ENCODE measurements at places on chromosomes 16 and 17.

DNA sequence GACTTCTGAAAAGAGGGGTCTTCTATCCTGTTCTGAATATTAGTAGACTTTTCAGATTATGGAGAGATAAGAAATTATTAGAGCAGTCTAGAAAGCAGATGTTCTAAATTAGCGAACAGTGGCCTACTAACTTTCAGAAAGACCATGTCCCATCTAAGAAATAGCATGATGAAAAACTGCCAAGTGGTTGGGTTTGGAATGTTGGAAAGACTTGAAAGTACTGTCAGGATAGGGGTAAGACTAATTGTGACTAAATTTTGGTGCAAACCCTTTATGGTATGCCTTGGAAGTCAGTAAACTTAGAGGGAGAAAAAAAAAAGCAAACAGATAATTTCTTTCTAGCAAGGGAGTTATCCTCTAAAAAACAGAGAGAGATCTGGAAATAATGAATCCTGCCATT lies 41.1 kb downstream of the TANGO6 start:
- DNase-seq, result no peak

GRCh38 chr17:63406689-63407330 lies 39.3 kb downstream of the CYB561 start:
- no peak for DNase-seq

GRCh38 chr16:11140098-11140375 lies 116.0 kb downstream of the SOCS1 start:
- no peak for DNase-seq

- no peak for DNase-seq
Observed at GRCh38 chr17:42365136-42365535, 23.1 kb downstream of the STAT3 start.

GRCh38 chr16:84725481-84726078 lies 25.8 kb downstream of the USP10 start:
- DNase-seq, result no peak

GRCh38 chr17:28521311-28522085 lies 15.3 kb downstream of the FOXN1 start:
- no peak for DNase-seq

DNA sequence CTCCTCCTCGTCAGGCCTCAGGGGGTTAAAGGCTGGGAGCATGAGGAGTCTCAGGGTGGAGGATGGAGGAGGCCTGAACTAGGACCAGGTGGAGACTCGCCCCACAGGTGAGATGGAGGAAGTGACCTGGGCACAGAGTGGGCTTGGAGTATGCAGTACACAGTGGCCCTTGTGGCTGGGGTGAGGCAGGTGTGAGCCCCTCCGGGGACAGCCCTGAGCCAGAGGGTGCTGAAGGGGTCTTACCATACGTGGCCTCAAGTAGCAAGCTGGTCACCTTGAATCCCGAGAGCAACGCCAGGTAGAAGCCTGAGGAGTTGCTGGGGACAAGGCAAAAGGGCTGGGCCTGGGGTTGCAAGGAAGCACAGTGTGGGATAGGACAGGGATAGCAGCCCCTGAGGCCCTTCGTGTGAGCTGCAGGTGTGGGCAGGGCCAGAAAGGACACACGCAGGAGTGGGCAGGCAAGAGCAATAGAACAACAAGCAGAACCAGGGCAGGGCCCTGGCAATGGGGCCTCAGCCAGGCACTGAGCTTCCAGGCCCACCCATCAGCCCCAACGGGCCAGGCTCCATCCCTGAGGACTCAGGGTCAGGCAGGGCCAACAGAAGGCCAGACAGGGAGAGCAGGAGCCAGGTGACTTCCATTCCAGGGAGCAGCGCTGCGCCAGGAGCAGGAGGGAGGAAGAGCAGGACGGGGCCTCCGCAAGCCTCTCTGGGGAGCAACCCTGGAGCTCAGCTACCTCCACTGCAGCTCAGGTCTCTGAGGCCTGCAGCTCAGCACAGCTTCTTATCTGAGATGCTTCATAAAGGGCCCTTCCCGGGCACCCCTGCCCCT lies 64.2 kb upstream of the TNRC6C start:
- DNase-seq, result no peak

- no peak for DNase-seq
Observed at GRCh38 chr16:56316545-56316944, 108.8 kb downstream of the AMFR start.

DNA sequence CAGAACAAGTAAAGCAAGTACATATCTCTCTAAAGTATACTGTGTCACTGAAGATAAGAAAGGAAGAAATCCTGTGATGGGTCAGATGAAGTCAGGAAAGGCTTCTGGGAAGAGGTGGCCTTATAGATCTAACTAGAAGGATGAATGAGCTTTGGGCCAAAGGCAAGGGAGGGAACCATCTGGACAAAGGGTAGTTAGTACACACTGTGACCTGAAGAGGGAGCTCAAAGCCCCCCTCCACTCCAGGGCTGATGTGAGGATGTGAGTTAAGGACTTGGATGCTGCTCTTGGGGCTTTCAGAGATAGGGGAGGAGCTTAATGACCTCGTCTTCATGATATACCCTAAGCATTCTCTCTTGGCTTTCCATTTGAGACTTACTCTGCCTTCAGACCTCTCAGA lies 185.3 kb upstream of the CACNG3 start:
- DNase-seq, result no peak

DNA sequence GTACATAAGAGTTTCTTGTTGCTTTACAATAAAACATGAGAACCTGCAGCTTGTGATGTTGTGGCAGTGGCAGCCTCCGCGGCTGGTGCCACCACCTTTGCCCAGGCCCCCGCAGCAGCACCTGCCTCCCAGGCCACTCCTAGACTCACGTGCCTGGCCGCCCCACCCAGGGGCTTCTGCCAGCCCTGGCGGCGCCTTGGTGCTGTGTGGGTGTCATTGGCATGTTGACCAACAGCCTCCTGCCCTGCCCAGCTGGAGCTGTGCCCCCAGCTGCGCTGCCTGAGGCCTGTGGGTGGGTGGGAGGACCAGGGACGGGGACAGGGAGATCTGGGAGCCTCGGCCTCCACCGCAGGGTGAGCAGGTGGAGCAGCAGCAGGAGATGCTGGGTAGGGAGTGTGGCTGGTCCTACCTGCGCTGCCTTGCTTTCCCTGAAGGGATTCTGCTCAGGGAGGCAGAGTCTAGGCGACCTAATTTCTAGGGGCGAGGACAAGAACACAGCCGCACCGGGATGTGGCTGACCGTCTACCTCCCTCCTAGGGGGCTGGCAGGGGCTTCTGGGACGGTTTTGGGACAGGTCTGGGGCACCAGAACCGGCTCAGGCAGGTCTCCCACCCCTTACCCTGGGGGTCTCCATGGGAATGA lies 428 bp upstream of the DNASE1L2 start:
- DNase-seq, result no peak
